ENCODE measurements at places on chromosomes 1 and 21. TPM values are rescaled to one million over a fixed set of nuclear protein-coding genes. Genes with fewer than 3 reads are reported as not detected.

GRCh38 chr21:36504067-36505058 is 24.4 kb upstream of the CLDN14 start:
- peak; percentile 28 for DNase-seq

- peak; percentile 59 for DNase-seq
Measured at GRCh38 chr1:156385534-156386031, 16.6 kb downstream of the RHBG start.

DNA sequence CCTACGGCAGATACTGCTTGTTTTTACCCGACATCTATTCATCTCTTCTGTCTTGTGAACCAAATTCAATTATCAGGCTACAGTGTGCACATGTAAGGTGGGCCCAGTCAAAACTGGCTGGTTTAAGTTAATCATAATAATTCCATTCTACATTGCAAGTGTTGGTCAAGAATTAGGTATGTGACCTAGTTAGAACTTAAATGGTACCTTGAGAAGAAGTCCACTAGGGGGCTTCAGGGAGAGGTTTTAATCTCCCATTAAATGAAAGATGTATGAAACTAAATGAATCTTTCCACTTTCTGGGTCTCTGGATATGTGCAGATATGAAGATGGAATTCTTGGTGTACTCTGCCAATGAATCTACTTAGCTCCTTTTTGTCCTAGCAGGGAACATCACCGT is 187.1 kb downstream of the CDC42BPA start:
- DNase-seq = peak; percentile 50

DNA sequence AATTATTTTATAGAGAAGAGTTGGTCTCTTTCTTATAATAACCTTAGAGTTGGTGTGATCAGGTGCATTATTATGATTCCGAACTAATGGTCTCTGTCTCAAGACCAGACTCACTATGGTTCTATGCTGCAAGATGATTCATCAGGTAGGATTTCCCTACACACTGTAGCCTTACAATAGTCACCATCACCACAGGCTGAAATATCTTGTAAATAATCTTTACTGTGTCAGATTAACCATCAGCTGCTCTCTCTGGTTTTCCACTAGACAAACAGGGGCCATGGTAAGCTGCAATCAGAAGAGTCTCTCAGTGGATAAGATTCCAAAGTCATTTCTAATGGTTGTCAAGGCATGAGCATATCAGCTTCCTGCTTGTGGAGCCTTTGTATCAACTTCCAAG is 4.4 kb upstream of the GBP4 start:
- DNase-seq = no peak

- DNase-seq = no peak
Measured at GRCh38 chr1:29224356-29224837, 6.3 kb downstream of the MECR start.

GRCh38 chr1:109441069-109441468 is 14.8 kb upstream of the PSMA5 start:
- DNase-seq = no peak

DNA sequence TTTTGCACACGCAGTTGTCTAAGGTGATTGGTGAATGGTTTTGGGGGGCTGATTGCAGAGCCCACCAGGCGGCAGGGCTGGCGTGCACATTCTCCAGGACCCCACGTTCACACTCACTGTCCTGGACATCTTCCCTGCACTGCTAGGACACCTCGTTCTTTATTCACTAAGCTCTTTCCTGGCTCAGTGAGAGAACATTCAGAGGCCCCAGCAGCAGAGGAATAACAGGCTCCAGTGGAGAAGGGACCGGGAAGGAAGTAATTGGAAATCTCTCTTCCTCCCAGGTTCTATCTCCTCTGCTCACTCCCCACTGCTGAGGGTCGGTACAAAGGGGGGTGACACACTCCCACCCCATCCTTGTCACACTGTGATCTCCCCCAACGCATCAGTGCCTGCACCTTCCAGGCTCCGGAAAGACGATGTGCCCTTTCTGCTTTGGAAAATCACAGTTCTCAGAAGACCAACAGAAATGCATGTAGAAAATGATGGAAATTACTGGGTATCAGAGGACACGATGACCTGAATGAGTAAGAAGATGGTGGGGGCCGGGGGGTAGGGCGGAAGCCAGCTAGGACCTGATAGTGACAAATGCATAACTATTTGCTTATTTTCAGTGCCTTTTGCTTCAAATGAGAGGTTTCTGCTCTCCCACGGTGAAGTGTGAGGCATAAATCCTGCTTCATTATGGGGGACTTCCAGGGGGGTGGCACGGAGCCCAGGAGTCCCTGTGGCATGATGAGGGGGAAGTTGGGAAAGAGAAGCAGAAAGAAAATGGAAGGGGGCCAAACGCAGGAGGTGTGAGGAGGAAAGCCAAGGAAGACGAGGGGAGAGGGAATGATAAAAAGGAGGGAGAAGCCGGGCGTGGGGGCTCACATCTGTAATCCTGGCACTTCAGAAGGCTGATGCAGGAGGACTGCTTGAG is 25.2 kb upstream of the KIF26B start:
- DNase-seq = no peak

GRCh38 chr1:243850202-243850451 is at the start of gene AKT3:
TSS of gene AKT3 (minus strand) at chr1:243850243. CDS start at chr1:243843170, 7,073 bp downstream.
- peak; percentile 89 for DNase-seq

GRCh38 chr1:68918563-68918962 is 421.7 kb upstream of the DEPDC1 start:
- DNase-seq = no peak

DNA sequence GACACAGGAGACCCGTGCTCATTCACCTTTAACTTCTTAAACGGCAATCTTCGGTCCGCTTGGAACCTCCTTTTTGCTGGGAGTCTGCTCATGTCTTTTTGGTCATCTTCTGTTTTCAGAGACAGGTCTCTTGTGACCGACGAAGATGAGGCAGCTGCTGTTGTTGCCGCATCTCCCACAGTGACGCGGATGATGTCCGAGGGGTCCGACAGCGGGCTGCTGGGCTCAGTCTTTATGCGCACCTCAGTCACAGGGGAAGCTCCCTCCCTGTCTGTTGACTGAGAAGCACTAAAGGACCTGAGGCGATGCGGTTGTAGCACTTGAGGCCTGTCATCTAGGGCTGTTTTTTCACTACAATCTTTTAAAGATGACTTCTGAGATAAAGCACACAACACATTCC is 17.6 kb downstream of the ZBTB21 start:
- DNase-seq = no peak

GRCh38 chr1:14921057-14921456 is 232.5 kb upstream of the TMEM51 start:
- no peak for DNase-seq

DNA sequence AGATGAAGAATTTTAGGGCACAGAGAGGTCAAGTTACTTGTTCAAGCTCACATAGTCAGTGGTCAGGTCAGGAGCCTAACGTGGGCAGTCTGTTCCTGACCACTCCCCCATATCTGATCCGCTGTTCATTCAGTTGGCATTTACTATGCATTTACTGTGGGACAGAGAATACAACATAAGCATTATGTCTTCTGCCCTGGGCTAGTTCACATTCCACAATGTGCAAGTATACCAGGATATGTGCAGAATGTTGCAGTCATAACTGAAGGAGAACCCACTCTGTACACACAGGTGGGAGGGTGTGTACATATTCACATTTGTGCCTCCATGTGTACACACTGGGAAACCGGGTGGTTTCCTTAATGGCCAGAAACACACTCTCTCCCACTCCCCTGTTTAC is 309.6 kb downstream of the PRDM2 start:
- DNase-seq = no peak

- peak; percentile 32 for DNase-seq
Measured at GRCh38 chr1:15848143-15848928, 829 bp downstream of the SPEN start.

- DNase-seq = no peak
Measured at GRCh38 chr21:46550116-46550941, 54.6 kb downstream of the S100B start.

DNA sequence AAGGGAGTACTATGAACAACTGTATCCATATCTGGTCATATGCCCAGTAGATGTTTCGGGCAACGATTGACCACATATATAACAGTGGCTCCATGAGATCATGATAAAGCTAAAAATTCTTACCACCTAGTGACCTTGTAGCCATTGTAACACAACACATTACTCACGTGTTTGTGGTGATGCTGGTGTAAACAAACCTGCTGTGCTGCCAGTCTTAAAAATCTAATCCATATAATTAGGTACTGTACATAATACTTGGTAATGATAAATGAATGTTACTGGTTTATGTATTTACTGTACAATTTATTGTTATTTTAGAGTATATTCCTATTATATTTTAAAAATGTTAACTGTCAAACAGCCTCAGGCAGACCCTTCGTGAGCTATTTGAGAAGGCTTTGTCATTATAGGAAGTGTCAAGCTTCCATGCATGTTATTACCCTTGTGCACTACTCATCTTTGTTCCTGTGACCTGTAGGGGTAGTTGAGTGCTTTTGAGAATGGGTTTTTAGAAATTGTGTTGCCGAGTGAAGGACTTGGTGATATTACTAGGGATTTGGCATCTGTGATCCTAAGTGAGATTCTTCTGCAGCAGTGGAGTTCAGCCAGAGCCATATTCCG is 23.6 kb downstream of the DIP2A start:
- DNase-seq = no peak

DNA sequence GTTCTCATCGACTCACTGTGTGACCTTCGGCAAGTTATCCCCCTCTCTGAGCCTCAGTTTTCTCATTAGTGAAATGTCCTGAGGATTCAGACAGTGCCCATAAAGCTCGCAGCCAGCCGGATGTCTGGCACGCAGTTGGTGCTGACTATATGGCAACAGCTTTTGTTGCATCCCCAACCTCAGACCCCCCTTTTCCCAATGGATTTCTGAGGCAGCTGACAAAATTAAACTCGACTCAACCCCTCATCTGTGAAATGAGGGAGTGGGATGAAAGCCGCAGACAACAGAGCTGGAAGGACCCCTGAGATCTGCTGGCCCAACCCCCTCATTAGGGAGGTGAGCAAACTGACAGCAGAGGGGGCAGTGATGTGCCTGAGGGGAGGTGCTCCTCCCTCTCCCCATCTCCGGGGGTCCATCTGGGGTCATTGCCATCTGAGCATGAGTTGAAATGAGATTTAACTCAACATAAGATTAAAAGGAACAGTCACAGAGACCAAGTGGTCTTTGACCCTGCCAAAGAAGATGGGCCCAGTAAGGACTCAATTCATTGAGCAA is 40.4 kb downstream of the NKAIN1 start:
- DNase-seq = no peak

DNA sequence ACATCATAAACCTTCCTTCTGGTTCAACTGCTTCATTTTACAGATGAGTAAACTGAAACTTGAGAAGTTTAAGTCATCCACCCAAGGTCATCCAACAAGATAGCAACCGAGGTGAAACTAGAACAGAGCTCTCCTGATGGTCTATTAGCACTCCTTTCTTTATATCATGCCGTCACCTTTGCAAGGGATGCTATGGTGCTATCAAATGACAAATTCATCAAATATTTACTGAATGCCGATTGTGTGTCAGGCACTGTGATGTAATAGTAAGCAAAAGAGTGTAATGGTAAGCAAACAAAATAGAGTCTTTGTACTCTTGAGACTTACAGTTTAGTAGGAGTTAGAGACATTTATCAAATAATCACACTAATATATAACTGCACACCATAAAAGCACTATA is 14.0 kb upstream of the SGIP1 start:
- no peak for DNase-seq

DNA sequence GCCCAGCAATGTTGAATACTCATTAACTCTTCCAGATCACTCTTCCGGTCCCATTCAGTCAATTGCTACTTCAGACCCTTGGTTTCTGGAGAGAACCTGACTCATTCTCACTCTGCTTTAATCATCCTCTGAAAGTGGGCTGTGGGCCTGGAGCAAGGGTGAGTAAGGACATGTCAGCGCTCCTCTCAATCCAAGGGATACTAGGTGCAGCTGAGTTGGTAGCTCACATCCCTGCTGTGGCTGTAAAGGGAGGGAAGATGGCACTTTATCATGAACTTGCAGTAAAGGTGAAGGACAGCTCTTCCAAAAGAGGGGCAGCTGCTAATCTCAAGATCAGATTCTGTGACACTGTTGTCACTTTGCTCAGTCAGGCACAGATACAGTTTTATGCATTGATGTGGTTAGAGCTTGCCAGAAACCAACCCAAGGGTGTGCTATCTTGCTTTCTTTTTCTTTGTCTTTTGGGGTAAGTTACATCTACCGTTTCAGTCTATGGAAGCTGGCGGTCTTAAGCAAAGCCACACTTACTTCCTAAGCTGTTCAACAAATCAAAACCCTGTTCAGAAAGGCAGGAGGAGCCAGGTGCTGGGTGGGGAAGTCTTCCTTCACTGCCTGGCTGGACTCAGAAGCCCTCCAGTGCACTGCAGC is 26.5 kb upstream of the NTPCR start:
- DNase-seq = no peak

DNA sequence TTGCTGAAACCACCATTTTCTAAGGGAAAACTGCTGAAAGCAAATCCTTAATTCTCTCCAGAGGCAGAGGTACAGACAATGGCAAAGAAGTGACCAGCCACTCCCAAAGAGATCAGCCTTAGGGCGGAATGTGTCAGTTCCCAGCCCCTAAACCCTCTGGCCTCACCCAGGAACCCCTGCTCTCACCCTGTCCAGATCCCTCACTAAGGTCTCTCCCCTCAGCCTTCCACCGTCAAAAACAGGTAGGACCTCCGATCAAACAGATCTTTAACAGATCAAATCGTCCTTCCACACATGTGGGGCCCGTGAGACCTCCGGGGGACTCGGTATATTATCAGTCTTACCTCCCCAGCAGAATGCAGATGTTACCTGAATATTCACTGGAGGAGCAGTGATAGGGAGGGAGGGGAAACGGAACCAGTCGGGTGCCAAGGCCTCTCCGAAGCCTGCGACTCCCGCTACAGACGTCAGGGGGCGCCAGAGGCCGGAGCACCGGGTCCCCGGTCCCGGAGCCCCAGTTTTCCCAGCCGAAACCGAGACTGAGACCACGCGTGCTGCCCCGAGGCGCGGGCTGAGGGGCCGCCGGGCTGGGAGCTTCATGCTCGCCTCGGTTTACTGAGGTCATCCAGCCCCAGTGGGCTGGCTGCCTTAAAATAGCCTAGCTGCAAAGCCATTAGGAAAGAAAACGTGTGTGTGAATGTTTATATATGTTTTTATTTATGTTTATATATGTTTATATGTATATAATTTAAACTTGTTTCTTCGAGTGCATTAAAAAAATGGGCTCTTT is 23.6 kb downstream of the GPA33 start:
- peak; percentile 47 for DNase-seq

- DNase-seq = no peak
Measured at GRCh38 chr1:171742577-171742922, 685 bp upstream of the VAMP4 start.

The STXBP3 gene
- 39.3 TPM for total RNA-seq

The KRTAP21-2 gene
- not detected for total RNA-seq

The CDA gene
- total RNA-seq = 4.4 TPM

The ITLN1 gene
- total RNA-seq = not detected

The FAM151A gene
- total RNA-seq = not detected

The B3GALT6 gene
- 16.8 TPM for total RNA-seq

The TAS1R1 gene
- 0.13 TPM for total RNA-seq

All from dermis microvascular lymphatic vessel endothelial cell (primary cell).